ENCODE measurements at places on chromosomes 6 and 20.

GRCh38 chr6:122758927-122759334 lies 20.6 kb upstream of the FABP7 start:
- DNase-seq, result no peak

GRCh38 chr6:5680095-5680494 lies 326.6 kb downstream of the NRN1 start:
- no peak for DNase-seq

GRCh38 chr6:12033770-12034169 lies 21.7 kb downstream of the HIVEP1 start:
- DNase-seq, result no peak

DNA sequence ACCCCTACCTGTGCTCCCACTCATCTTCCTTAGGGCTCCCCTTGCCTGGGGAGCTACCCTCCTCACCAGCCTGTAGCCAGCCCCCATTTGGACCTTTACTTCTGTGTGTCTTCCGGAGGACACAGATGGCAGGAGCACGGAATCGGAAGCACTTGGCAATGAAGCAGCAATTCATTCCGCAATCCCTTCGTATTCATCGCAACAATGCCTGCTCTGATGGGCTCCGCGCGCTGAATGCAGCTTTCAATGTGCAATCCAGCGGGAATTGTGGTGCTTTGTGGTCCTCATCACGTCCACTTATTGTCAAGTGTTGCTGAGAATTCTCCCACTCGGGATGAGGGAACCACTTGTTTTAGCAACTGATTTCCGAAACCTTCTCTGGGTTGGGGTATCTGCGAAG lies 336.0 kb downstream of the DHX35 start:
- no peak for DNase-seq

DNA sequence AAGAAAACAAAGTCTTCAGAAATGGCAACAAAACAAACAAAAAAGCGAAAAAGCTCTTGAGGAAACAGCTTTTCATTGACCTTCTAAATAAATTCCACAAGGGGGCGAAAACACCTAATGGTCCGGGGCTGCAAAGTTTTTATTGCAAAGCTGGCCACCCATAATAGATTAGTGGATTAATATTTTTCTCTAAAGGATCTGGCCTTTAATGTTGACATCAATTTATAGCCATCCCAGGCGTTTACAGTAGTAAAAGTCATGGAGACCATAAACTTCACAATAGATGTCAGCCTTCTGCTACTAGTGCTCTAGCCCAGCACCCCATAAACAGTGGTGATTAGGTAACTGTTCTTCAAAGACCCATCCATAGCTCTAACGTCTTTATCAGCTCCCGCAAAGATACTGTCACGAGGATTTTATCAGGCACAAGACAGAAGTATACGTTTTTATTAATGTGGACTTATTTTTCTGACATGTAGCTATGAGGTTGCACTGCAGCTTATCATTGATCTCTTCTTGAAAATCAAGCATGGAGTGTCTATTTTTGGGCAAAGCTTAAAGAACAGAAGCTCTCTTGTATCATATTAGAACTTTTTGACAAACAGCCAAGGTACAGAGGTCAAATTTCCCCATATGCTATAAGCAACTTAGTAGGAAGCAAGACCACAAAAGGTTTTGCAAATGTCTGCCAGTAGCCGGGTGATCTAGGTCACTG lies 4.7 kb downstream of the CITED2 start:
- DNase-seq, result no peak

GRCh38 chr6:170369403-170369802 lies 62.8 kb downstream of the FAM120B start:
- no peak for DNase-seq

GRCh38 chr6:52508261-52508739 lies 68.6 kb downstream of the TRAM2 start:
- no peak for DNase-seq

DNA sequence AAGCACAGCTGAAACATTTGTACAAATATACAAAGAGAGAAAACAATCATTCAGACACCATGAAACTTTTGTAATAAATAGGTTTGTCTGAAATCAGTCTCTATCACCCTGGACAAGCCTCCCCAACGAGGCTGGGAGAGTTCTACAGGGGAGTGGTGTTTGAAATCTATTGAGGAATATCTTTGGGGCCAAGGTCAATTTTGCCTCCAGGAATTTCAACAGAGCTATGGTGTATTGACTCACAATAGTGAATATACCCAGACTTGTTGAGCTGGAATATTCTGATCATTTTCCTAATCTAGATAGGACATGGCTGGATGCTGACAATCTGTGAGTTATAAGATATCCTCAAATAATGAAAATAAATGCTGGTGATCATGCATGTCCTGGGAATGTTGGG lies 51.5 kb upstream of the ENPP5 start:
- no peak for DNase-seq

DNA sequence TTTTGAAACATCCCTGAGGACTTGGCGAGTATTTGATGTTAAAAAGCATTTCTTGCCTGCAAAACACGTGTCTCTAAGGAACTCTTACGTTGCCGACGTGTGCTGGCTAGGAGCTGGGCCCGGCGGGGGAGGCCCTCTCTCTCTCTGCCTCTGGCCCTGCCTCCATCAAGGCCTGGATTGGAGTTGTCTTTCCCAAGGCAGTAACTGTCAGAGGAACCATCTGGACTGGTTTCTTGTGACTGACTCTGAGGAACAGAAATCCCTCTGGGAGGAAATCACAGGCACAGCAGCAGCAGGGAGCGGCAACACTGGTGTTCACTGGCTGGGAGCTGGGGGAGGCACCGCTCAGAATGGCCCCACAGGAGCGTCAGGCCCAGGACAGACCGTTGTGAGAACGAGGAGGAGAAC lies 244.2 kb downstream of the NRN1 start:
- DNase-seq, result no peak

- DNase-seq, result no peak
Observed at GRCh38 chr6:163646133-163646532, 231.6 kb downstream of the QKI start.

DNA sequence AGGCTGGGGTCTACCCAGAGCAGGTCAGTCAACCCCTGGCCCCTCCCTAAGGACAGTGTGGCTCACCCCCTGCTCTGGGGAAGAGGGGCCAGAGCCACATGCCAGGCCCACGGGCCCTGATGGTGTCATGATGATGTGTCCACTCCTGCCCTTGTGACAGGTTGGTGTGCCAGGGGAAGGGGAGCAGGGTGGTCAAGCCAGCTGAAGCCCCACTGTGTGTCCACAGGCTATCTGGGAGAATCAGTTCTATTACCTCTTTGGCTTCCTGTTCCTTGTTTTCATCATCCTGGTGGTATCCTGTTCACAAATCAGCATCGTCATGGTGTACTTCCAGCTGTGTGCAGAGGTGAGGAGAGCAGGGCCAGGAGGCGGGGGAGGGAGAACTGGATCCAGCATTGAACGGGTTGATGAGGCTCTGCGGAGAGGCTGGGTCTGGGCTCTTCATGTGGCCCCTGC lies 47.7 kb downstream of the PLAGL2 start:
- DNase-seq, result no peak

DNA sequence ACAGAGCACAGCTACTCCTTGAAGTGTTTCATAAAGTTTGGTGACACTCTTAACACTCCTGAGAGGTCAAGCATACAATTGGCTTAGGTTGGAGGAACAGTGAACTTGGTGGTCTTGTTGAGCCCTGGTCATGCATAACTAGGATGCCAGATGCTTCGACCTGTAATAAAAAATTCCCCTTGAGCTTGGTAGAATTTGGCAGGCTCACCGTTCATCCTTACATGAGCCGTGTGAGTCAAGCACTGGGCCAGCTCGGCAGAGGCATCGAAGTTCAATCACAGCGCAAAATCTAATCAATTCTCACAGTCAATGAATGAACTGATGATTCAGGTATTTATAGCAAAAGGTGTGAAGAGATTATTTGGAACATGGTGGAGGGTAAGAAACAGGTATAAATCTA lies 33.7 kb downstream of the CYP24A1 start:
- DNase-seq, result no peak

DNA sequence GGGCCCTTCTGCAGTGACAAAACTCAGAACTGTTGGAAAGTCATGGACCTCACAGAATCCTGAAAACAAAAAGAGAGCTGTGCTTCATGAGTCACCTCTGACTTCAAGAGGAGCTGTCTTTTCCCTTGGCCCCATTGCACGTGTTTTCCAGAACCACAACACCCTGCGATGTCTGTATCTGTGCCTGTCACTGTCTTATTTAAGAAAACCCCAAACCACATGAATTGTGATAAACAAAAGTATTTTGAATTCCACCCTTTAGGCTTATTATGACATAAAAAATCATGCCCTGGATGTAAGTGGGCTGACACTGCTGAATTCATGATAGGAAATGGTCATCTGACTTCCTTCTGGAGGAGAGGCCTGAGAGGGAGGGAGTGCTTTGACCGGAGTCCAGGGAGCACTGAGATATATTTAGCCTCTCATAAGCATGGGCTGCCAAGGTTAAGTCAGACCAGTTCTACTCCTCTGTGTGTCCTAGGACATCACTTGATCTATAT lies 96.4 kb upstream of the DUSP22 start:
- peak; percentile 56 for DNase-seq

DNA sequence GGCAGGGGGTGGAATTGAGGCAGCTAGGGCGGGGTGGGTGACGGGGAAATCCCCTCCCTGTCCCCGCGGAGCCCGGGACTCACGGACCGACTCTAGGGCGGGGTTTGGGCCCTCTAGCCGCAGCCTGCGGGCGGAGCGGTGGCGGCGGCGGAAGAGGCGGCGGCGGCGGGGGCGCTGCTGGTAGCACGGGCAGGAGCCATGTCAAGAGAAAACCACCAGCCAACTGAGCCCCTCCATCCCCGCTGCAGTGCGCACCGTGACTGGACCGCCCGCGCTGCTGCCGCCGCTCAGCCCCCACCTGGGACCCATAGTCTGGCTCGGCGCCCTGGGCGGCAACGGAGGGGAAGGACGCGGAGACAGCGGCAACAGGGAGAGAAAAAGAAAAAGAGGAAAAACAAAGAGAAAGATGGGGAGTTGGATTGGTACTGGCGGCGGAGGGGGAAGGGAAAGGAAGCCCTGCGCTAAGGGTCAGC lies 1.2 kb upstream of the C6orf62 start:
- peak; percentile 75 for DNase-seq

- DNase-seq, result no peak
Observed at GRCh38 chr6:57183336-57183735, 11.2 kb downstream of the BAG2 start.

GRCh38 chr6:39951716-39952115 lies 17.5 kb upstream of the MOCS1 start:
- no peak for DNase-seq

DNA sequence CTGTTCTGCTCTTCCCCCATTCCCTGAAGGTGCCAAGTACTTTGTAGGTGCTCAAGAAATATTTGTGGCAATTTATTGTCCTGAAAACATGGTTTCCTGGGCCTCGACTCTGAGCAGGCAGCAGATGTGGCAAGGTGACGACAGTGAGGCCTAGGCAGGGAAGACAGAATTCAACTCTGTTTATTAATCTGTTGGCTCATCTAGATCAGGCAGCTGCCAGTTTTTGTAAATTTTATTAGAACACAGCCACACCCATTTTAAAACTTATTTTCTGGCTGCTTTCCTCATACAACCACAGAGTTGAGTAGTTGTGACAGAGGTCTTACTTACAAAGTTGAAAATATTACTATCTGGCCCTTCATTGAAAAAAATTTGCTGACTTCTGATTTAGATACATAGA lies 24.5 kb downstream of the MAPK14 start:
- no peak for DNase-seq

- no peak for DNase-seq
Observed at GRCh38 chr20:59183751-59184150, 20.1 kb downstream of the ZNF831 start.

GRCh38 chr20:14495066-14495465 lies 157.7 kb upstream of the FLRT3 start:
- no peak for DNase-seq

- DNase-seq, result no peak
Observed at GRCh38 chr6:9732056-9732455, 682.8 kb downstream of the TFAP2A start.

- DNase-seq, result no peak
Observed at GRCh38 chr20:33825340-33826269, 14.5 kb downstream of the CHMP4B start.

- no peak for DNase-seq
Observed at GRCh38 chr20:11452326-11452725, 465.4 kb upstream of the BTBD3 start.

DNA sequence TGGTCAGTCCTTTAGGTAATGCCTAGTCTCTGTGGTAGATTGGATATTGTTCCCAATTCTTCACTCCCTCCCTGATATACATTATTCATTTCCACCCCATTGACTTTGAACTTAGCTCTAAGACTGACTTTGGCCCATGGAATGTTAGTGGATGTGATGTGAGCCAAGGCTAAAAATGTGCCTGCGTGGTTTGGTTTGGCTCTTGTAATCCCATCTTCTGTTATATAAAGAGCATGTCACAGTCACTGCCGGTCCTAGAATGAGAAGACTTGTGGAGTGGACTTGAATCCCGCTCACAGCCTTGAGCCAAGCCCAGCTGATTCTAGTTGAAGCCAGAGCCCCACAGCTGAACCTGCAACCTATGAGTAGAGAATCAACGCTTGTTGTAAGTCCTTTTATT lies 23.6 kb upstream of the DNAAF9 start:
- DNase-seq, result no peak

DNA sequence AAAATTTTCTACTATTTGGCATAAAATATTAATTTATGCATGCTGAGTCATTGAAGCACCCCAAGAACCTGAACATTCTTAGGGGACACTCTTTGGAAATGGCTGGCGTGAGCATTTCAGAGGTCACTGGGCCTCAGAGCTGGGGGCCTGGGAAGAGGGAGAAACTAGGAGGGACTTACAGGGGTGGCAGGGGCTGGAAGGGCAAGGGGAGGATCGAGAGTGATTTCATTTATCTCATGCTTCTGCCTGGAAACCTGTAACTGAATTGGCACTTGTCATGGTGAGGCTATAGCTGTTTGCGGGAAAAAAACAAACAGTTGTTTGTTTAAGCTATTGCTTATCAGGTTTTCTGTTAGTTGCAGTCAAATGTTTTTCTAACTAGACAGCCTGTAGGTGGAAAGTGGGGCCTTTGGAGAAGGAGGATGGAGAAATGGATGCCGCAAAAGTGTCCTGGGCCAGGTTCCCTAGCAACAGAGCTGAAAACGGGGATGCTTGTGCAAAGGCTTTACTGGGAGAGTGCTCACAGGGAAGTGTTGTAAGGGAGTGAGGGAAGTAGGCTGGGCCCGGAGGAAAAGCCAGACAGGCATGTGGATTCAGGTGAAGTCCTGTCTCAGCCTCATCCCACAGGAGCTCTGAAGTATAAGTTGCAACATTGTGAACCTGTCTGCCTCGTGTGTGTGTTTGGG lies 36.4 kb upstream of the KAT14 start:
- DNase-seq, result no peak

DNA sequence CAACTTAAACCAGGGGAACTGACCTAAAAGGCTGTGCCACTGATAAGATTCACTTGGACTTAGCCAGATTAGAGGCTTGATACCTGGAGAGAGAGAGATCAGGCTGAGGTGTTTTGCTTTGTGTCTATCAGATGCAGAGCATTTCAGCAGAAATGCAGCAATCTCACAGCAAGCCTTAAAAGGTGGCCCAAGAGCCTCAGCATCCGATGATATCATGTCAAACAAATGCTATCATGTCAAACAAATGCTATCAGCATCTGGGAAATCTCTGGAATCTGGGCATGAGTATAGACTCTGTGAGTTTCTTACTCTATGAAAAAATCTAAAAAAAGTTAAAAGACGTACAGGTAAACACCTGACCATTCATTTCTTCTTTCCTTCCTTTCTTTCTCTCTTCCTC lies 718.9 kb downstream of the EYS start:
- DNase-seq, result no peak

Measured in stimulated activated CD4-positive, alpha-beta T cell treated with anti-CD3 and anti-CD28 coated beads, TNF-alpha, amount 100 ng/mL, for 24 hours (primary cell).